Hematopoietic multipotent progenitor cell treated with erythropoietin and hydrocortisone succinate and interleukin-3 and kit ligand, for 4 days (in vitro differentiated cells): ENCODE measurements at places on chromosomes 13 and 19.

DNA sequence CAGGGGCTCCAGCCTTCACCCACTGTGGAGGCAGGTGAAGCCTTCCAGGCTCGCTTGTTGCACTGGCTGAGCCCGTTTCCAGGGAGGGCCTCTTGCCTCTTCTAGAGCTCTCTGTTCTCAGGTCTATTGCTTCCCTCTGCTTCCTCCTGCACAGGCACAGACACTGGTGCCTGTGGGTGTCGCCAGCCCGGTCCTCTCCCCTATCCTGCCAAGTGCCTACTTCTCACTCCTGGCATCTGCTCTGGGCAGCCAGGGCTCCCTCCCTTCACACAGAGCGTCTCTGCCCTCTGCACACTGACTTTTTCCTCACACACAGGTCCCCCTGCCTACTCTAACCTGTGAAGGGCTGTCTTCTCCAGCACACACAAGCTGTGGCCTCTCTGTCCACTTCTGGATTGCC, 60.3 kb downstream of the SLC7A9 start:
- DNase-seq, result no peak

DNA sequence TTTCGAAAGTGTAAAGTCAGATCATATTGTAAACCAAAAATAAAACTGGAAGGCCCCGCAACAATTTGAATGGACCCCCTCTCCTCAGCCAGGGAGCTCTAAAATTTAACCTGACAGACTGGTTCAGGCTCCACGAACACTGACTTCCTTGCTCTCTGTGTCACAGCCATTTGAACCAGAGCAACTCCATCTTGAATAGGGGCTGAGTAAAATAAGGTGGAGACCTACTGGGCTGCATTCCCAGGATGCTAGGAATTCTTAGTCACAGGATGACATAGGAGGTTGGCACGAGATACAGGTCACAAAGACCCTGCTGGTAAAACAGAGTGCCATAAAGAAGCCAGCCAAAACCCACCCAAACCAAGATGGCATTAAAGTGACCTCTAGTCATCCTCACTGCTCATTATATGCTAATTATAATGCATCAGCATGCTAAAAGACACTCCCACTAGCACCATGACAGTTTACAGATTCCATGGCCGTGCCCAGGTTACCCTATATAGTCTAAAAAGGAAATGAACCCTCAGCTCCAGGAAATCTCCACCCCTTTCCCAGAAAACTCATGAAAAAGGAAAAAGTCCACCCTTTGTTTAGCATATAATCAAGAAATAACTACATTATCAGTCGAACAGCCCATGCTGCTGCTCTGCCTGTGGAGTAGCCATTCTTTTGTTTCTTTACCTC, 43.1 kb downstream of the RFXAP start:
- peak; percentile 31 for DNase-seq

GRCh38 chr19:37470216-37470615, 1.1 kb downstream of the ZNF570 start:
- DNase-seq, result peak; percentile 12

- peak; percentile 96 for DNase-seq
These were observed at the start of gene EMP3 for GRCh38 chr19:48325265-48325910. Gene EMP3 (plus strand): TSS chr19:48325552. CDS start chr19:48326845, 1,293 bp downstream.

DNA sequence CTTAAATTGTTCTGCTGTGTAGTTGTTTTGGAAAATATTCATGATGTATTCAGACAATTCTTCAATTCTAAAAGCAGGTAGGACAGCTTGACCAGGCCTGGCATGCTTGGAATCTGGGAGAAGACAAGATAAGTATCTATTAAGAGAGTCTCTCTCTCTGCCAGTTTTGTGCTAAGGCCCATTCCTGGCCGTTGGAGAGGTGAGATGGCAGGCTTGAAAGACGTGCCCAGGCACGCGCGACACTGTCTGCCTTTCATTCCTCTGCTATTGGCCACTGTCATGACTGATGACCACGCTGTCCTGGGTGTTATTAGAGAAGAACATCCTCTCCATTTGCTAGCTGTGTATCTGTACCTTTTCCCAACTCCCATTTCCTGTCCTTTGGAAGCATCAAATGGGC, 90.3 kb downstream of the LHFPL6 start:
- no peak for DNase-seq

DNA sequence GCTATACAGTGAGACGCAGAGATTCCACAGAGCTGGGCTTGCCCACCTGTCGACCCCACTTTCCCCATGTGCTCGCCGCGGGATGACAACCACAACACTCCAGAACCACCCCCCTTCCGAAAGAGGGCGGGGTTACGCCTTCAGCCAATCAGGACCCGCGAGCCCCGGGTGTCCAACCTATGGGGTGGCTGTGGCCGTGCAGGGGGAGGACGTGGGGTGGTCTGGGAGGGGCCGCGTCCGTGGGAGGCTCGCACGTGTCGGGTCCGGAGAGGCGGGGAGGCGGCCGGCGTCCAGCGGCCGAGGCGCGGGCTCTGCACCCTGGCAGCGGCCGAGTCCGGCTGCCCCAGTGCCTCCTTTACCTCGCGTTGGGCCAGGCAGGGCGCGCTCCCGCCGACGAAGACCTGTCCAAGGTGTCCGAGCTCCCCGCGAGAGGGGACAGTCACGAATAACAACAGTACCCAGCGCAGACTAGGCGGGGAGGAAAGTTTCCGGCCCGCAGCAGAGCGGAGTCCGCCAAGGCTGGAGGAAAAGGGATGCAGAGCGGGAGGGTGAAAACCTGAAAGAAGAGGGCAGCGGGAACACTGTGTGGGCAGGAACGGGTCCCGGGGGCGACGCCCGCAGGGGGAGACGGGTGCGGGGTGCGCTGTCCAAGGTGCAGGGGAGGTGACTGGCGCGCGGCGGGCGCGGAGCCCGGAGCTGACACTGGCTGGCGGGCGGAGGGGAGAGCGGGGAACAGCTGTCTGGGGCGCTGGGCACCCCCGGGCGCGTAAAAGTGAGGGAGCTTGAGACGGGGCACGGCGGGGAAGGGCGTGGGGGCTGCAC, 911 bp downstream of the ENOX1 start:
- DNase-seq, result peak; percentile 58

DNA sequence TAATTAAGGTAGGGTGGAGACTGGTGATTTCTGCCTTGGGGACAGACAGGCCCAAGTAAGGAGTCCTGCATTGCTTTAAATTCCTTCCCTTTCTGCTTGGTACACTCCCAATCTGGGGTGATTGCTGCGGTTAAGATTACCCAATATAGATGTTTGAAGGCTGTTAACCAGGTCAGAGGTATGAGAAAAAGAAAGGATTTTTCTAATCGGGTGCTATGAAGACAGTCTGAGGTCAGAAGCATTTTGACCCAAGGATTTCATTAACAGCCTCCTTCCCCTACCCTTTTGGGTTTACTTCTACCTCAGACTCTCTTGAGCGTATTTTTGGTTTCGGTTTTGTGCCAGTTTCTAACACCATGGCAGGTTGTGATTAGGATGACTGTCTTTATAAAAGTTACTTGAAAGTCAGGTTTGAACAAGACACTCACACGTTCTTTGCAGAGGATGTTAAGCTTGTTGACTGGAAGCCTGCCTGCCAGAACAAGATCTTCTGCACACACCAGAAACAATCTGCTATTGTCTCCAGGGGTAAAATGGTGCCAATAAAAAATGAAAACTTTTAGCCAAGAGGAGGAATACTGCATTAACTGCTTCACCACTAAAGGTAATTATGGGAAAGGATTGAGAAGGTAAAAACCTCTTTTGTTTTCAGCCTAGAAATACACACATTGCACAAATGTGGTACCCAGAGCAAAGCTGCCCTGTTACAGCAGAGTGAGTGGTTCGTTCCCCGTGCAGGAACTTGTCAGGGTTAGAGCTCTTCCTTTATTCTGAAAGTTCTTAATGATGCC, 108.8 kb downstream of the NDFIP2 start:
- no peak for DNase-seq

- DNase-seq, result no peak
These were observed 28.3 kb downstream of the INSR start for GRCh38 chr19:7265963-7266362.

DNA sequence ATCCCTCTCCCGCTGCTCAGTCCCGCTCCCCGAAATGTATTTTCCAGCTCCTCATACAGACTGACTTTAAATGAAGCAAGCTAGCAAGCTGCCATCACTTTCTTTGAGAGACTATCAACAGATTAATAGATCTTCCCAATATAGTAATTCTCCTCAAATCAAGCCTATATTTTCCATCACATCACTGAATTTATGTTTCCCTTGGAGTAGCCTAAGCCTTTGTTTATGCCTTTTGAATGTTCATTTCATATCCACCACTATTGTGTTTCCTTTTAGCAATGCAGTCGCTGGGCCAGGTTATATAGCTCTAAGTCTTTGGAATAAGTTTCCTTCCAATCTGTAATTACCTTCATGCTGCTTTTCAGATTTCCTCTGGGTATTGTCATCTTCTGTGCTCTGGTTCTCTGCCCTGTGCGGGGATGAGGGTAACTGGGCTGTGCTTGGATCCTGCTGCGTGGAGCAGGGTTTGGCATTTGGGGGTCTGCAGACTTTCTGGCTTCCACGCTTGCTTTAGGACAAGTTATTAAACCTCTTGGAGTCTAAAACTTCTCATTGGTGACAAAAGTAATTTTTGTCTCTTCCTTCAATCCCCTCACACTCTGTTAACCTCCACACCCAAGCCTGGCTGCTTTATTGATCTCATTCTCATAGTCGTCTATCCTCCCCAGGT, 256.9 kb downstream of the DLEU7 start:
- no peak for DNase-seq

GRCh38 chr19:35805526-35806102, 7.0 kb downstream of the PRODH2 start:
- DNase-seq, result no peak

- no peak for DNase-seq
These were observed 31.0 kb upstream of the MIER2 start for GRCh38 chr19:375395-376110.

GRCh38 chr19:41415154-41415571, 12.0 kb downstream of the B3GNT8 start:
- DNase-seq, result no peak

GRCh38 chr19:51421229-51422052, 4.0 kb upstream of the SIGLEC10 start:
- peak; percentile 41 for DNase-seq

DNA sequence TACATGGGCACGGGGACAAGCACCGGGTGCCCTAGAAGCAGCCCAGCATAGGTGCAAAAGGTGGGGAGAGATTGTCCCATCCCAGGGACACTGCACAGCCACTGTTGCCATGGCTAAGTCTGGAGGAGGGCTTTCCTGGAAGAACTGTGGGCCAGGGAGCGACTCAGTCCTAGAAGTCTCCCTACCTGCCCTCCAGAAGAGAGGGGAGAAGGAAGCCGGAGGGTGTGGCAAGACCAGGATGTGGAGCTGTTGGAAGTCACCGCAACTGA, 2.3 kb upstream of the FBN3 start:
- DNase-seq, result no peak

DNA sequence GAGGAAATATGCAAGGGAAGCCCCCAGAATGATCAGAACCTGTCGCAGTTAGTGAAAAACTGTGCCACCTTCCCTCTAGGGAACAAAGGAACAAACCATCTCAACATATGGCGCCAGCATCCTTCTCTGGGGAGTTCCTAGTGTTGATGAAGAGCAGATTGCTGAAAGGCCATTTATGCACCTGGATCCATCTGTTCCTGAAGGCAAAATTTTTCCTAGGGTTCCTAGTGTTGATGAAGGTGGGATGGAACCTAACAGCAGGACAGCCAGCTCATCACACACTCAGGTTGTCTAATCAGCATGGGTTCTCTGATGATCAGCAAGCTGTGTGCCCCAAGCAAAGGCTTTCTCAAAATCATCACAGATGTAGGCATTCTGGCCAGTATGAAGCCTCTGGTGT, 32.6 kb downstream of the ZNF473 start:
- DNase-seq, result no peak

GRCh38 chr13:25244123-25244522, 43.2 kb downstream of the MTMR6 start:
- no peak for DNase-seq

- DNase-seq, result no peak
These were observed 34.3 kb upstream of the MEDAG start for GRCh38 chr13:30871588-30872275.

DNA sequence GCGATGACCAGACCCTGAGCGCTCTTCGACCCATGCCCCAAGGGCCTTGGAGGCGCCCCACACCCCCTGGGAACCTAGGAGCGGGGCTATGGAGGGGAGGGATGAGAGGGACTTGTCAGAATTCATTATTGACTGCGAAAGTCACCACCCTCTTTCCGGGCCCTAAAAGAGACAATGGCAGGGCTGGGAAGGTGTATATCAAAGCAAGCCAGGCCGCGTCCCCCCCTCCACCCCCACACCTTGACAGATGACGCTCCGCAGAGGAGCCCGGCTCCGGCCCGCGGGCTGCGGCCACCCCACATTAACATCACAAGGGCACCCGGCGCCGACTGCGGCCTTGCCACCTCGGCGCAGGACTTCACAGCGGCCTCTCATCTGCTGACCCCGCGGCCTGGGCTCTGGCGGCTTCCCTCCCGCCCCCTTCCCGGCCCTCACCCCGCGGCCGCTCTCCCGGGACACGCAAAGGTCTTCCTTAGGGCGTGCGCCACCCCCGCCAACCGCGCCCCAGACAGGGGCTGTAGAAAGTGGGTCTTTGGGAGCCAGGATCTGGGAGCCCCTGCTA, 2.4 kb downstream of the CDX2 start:
- DNase-seq, result no peak

- no peak for DNase-seq
These were observed 8.0 kb downstream of the ZNF671 start for GRCh38 chr19:57719424-57719823.

GRCh38 chr13:21670006-21670882, 629 bp upstream of the FGF9 start:
- DNase-seq, result peak; percentile 74

- no peak for DNase-seq
These were observed 343.9 kb downstream of the PCDH9 start for GRCh38 chr13:66886264-66886663.

- no peak for DNase-seq
These were observed 458.4 kb downstream of the KLF12 start for GRCh38 chr13:73675821-73676220.

GRCh38 chr19:35167251-35168119, 12.9 kb downstream of the FXYD5 start:
- DNase-seq, result peak; percentile 86

GRCh38 chr13:73337532-73337931, 278.7 kb downstream of the KLF5 start:
- DNase-seq, result no peak

- no peak for DNase-seq
These were observed 3.0 kb upstream of the WDFY2 start for GRCh38 chr13:51581148-51581820.
